ENCODE measurements at places on chromosomes 7 and 10.

DNA sequence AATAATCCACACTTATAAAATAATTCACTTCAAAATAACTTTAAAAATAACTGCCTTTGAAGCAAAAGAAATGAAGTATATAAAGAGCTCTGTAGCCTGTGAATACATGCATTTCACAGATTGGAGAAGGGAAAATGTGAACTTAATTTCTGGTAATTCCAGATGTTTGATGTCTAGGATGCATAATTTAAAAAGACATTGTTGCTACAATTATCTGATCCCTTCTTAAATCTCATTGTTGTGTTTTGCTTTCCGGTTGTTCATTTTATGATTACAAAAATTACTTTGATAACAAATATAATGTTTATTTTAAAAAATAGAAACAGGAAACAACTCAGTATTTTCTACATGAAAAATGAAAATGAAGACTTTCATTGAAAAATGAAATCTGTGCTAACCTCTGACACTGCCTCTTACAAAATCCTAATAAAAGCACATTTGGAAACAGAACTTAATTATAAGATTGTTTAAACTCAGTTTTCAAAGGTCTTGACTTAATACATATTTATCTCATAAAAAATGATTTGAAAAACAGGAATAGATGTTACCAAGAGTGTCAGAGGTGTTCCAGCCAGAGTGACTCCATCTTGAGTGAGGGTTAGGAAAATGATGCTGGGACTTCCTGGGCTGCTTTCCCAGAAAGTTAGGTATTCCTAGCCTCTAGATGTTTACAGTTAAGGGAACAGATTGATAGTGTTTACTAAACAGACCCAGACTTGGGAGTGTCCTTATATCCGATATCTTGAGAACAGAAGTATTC lies 516.6 kb upstream of the SEMA3D start:
- no peak for DNase-seq

GRCh38 chr7:79713276-79713675 lies 259.8 kb upstream of the MAGI2 start:
- DNase-seq: no peak

DNA sequence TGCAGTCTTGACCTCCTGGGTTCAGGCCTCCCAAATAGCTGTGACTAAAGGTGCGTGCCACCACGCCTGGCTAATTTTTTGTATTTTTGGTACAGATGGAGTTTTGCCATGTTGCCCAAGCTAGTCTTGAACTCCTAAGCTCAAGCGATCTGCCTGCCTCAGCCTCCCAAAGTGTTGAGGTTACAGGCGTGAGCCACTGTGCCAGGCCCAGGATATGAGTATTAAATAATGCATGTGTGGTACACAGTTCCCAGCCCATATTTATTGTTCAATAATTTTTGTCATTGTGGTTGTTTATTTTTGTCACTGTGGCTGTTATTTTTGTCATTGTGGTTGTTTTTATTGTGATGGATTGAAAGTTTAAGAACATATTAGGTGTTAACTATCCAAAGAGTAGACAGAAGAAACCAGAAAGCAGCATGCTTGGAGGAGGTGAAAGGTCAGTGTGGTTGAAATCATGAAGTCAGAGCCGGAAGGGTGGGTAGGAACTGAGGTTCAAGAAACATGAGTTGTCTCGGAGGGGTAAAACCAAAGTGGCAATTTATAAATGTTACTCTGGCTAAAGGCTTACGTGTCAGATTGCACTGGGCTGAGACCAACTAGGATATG lies 45.0 kb downstream of the MRC1 start:
- DNase-seq: no peak

DNA sequence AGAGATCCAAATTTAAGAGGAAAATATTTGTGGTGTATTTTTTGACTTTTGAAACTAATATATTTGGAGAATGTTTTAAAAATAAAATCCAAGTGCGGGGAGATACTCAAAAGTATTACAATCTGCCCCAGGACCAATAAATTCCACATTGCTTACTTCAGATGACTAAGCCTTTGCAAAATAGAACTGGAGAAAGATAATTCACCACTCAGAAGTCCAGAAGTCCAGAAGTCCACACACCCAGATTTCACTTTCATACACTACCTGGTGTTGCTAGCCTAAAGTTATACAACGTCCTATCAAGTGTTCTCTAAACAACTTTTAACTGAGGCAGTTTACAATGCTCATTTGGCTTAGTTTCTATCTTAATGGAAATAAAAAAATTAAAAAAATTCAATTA lies 487.0 kb upstream of the SEMA3D start:
- DNase-seq: no peak

GRCh38 chr10:132574783-132575319 lies 37.3 kb downstream of the INPP5A start:
- DNase-seq: no peak

GRCh38 chr7:105822806-105823205 lies 53.6 kb downstream of the ATXN7L1 start:
- DNase-seq: no peak

GRCh38 chr7:25494896-25495295 lies 266.6 kb upstream of the NPVF start:
- no peak for DNase-seq

DNA sequence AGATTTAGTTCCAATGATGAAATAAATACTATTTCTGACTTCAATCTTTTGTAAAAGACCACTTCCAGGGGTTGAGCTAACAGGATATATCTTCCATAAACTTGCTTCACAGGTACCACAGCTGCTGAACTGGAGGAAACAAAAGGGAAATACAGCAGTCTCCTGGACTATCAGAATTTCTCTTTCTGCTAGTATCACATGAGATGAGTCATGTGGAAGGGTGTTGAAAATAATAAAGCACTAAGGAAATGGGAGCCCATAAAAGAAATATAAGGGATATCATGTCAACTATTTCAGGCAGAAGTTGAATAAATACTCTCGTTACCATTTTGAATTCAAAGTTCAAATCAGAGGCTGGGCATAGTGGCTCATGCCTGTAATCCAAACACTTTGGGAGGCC lies 250.3 kb upstream of the NFE2L3 start:
- DNase-seq: no peak

- DNase-seq: no peak
Observed at GRCh38 chr7:27784399-27785053, 44.6 kb downstream of the TAX1BP1 start.

Data from upper lobe of right lung (tissue), 1 donor.